ENCODE measurements at places on chromosomes 7 and 10. TPM values are rescaled to one million over a fixed set of nuclear protein-coding genes. Genes with fewer than 3 reads are reported as not detected.

The UCN3 gene
- not detected for total RNA-seq

The CTNNA3 gene
- total RNA-seq: 171 TPM

The FAM131B gene
- total RNA-seq: 0.42 TPM

The KNDC1 gene
- not detected for total RNA-seq

The MACC1 gene
- not detected for total RNA-seq

The ELFN1 gene
- total RNA-seq: 7.4 TPM

The MINPP1 gene
- total RNA-seq: 6.7 TPM

The SRRT gene
- 55.4 TPM for total RNA-seq

The SUN1 gene
- 188 TPM for total RNA-seq

The SPDYE1 gene
- total RNA-seq: not detected

The PHYH gene
- 164 TPM for total RNA-seq

The SPDYE5 gene
- not detected for total RNA-seq

The PCGF5 gene
- 90.7 TPM for total RNA-seq

The NEURL1 gene
- 0.12 TPM for total RNA-seq

The TMEM270 gene
- total RNA-seq: not detected

The CCDC172 gene
- total RNA-seq: not detected

The NUTM2E gene
- not detected for total RNA-seq

The NRP1 gene
- 124 TPM for total RNA-seq

The SEMA3D gene
- total RNA-seq: 3.7 TPM
